ENCODE measurements at places on chromosomes 12 and 14. TPM values are rescaled to one million over a fixed set of nuclear protein-coding genes. Genes with fewer than 3 reads are reported as not detected.

KCNC2 gene
- total RNA-seq = not detected

LMNTD1 gene
- 0.14 TPM for total RNA-seq

SENP1 gene
- total RNA-seq = 13.7 TPM

ARHGAP9 gene
- not detected for total RNA-seq

TCL1A gene
- total RNA-seq = not detected

NPAS3 gene
- not detected for total RNA-seq

G2E3 gene
- 18.1 TPM for total RNA-seq

RTN1 gene
- total RNA-seq = not detected

IL22 gene
- not detected for total RNA-seq

SLC4A8 gene
- total RNA-seq = 0.14 TPM

JDP2 gene
- total RNA-seq = 47.5 TPM

B4GALNT1 gene
- total RNA-seq = 0.07 TPM
